ENCODE measurements at places on chromosomes 13 and 19.

GRCh38 chr13:74438901-74439300, 304.7 kb upstream of the KLF12 start:
- DNase-seq: no peak

- no peak for DNase-seq
These were observed 85.6 kb downstream of the RXFP2 start for GRCh38 chr13:31824705-31825517.

GRCh38 chr13:30241532-30241931, 65.8 kb downstream of the KATNAL1 start:
- DNase-seq: no peak

- DNase-seq: no peak
These were observed 6.2 kb upstream of the SDHAF1 start for GRCh38 chr19:35988824-35989223.

DNA sequence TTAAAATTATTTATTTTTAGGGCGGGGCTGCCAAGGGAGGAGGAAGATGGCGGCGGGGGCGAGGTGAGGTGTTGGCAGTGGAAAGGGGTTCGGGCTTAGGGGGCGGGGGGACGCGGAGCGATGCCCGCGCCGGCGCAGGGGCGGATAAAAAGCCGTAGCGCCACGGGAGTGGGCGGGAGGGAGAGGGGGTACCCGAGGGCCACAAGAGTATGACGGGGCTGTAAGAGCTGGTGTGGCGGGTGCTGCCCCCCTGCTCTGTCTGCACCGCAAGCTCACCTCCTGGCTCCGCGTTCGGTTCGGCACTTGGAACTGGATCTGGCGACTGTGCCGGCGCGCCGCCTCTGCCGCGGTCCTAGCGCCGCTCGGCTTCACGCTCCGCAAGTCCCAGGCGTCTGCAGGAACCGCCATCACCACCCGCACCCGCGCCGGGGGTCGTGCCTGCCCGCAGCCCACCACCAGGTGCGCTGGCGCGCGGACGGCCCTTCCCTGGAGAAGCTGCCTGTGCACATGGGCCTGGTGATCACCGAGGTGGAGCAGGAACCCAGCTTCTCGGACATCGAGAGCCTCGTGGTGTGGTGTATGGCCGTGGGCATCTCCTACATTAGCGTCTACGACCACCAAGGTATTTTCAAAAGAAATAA, 265.2 kb upstream of the SGCG start:
- DNase-seq: no peak

DNA sequence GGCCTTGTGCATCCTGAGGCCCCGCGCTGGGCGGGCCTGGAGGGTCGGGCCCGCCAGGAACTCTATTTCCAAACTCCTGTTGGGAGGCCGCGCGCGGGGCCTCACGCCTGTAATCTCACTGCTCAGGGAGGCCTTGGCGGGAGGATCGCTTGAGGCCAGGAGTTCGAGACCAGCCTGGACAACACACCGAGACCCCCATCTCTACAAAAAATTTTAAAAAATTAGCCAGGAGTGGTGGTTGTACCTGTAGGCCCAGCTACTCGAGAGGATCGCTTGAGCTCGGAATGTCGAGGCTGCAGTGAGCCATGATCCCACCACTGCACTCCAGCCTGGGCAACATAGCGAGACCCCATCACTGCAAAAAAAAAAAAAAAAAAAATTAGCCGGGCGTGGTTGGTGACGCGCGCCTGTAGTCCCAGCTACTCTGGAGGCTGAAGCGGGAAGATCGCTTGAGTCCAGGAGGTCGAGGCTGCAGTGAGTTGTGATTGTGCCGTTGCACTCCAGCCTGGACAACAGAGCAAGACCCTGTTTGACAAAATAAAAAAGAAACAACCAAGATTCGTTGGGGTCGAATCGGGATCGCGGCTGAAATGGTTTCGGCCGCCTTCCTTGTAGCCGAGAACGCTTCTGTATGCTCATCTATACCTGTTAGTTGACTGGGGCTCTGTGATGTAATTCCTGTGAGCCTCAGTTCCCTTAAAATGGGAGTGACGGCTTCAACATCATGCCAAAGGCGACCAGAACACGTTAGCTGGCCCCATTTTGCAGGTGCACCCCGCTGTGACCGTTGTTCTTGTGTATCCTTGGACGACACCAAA, 636 bp downstream of the SF3A2 start:
- no peak for DNase-seq

- no peak for DNase-seq
These were observed 730 bp upstream of the ABCC4 start for GRCh38 chr13:95301968-95302393.

GRCh38 chr13:47696674-47697073, 304.4 kb downstream of the SUCLA2 start:
- no peak for DNase-seq

GRCh38 chr13:78662467-78662866, 3.5 kb upstream of the OBI1 start:
- no peak for DNase-seq

DNA sequence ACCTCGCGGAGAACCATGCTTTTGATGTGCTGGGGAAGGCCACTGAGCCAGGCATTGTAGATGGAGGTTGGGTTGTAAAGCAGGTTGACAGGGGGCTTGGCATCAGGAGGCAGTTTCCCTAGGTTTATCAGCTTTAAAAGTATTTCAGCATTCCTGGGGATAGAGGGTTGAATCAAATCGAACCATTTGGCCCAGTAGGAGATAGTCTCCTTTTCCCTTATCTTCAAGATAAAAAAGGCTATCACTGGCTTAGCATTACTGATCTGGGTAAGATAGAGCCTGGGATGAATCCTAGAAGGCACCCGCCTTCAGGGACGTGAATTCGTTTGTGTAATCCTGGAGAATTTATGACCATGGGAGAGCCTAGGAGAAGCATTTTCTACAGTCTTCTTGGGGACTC, 30.6 kb downstream of the SLC6A16 start:
- no peak for DNase-seq

DNA sequence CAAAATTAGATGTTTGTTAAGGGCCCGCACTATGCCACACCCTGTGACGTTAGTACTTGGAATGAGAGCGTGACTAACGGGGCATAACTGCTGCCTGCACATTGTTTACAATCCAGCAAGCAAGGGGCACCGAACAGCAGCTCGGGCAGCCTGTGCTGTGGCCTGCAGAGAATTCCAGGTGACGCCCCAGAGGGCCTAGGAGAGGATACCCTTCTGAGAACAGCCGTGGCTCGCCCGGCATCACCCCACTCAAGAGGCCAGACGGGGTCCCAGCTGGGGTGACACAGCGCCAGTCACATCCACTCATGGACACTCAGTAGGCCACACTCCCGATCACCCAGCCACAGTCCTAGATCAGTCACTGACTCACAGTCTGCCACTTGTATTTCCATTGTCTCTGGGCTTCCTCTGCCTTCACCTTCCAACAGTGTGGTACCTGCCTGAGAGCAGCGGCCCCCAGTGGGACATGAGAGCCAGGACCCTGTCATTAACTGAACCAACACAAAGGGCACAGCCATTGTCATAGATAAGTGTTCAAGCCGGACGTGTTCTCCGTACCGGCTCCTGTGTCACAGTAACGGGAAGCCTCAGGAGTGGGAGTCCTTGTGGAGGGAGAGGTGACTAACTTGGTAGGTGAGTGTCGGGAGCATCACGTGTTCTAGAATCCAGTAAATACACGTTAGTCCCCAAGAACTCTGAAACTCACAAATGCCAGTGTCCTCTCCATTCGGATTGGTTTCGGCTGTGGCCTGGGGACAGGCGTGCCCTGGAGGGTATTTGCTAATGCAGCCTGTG, 7.5 kb downstream of the ZNF331 start:
- DNase-seq: no peak

DNA sequence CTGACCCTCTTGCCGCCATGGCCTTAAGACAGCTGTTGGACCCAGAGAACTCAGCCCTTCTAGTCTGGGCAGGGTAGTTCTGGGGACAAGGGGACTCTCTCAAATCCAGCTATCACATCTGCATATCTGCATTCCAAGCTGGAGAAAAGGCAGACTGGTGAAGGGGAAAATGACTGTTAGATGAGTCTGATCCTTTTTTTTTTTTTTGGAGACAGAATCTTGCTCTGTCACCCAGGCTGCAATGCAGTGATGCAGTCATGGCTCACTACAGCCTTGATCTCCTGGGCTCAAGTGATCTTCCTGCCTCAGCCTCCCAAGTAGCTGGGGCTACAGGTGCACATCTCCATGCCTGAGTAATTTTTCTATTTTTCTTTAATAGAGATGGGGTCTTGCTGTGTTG, 114.3 kb downstream of the SIPA1L3 start:
- no peak for DNase-seq

GRCh38 chr13:73248711-73249580, 190.1 kb downstream of the KLF5 start:
- no peak for DNase-seq

DNA sequence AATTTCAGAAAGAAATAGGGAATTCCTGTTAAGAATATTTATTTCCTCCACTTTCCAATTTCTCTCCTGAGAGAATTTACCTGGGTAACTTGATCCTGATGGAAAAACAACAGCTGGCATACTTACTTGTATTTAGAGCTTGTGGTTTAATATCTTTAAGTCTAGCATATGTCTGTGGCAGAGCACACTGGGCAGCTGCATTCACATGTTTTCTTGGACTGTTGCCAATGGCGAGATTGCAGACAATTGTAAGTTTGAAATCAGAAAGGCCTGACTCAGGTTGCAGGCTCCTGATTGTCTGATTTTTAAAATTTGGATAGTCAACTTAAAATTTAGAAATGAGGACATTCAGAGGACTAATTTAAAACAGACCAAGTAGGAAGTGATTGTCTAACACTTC, 66.9 kb downstream of the NHLRC3 start:
- DNase-seq: no peak

DNA sequence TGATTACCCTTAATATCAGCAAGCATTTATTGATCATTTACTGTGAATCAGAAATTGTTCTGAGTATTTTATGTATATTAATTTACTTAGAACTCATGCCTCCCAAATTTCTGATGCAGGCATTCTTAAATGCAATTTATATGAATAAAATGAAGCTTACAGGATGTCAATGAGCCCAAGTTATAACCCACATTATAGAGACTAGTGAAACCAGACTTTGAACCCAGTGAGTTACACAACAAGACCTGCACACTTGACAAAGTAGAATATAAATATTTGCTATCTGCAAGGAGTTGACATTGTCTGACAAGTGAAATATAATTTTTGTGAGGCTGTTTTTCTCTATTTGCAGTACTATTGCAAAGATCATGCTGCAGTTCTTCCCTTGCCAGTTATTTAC, 656.0 kb downstream of the GPC5 start:
- no peak for DNase-seq

- no peak for DNase-seq
These were observed 16.4 kb downstream of the FPR3 start for GRCh38 chr19:51811344-51811743.

DNA sequence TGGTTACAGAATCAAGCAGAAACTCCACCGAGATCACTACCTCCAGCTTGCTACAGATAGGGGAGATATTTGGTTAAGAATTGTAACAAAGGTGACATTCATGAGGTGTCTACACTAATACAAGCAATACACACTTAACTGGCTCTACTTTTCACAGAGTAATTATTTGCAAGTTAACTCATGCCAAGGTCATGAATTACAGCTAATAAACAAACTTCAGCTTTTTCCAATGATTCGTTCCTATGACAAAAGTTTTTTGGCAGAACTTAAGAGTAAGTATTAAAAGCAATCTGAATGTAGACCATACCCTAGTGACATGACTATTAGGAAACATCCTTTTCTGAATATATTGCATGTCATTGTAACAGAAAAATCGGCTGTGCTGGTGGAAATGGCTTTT, 72.1 kb downstream of the LHFPL6 start:
- no peak for DNase-seq

DNA sequence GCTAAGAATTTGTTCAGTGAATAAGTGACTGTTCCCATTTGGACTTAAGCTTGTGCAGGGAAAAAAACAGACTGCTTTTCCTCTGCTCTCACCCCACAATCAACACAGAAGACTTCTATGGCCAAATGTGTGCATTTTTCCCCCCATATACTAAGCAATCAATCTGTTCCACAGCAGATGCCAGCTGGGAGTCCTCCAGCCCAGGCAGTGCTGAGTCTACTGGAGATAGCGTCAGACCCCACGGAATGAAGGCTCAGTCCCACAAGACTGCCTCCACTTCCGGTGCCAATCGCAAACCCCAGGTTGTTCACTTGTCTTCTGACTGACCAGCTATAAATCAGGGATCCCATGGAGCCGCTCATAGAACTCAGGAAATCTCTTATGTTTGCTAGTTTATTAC, 69.5 kb upstream of the ANKRD10 start:
- DNase-seq: no peak

DNA sequence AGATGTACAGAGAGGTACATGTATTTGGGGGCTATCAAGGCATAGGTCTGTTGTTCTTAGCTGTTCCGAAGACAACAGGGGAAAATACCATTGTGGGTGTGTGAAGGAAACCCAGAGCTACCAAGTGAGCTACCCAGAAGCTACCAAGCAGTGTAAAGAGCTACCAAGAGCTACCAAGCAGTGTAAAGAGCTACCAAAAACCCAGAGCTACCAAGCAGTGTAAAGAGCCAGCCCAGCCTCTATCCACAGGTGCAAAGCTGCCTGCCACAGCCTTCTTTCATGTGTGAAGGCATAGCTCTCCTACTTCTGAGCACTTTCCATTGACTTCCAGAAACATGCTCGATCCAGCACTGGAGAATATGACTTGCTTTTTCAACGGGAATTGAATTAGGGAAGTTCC, 145.7 kb downstream of the AKAP11 start:
- DNase-seq: no peak

GRCh38 chr19:31337008-31337914, 12.0 kb downstream of the TSHZ3 start:
- DNase-seq: no peak

DNA sequence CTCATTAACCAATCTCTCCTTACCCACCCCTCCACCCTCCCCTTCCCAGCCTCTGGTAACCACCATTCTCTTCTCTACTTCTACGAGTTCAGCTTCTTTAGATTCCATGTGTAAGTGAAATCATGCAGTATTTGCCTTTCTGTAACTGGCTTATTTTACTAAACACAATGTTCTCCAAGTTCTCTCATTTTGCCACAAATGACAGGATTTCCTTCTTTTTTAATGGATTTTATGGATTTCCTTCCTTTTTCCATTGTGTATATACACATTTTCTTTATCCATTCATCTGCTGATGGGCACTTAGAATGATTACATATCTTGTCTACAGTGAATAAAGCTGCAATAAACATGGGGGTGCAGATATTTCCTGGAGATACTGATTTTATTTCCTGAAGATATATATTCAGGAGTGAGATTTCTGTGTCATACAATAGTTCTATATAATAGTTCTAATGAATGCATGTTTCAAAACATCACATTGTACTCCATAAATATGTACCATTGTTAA, 20.2 kb downstream of the KCTD12 start:
- no peak for DNase-seq

GRCh38 chr19:44452367-44452766, 4.1 kb upstream of the ZNF229 start:
- DNase-seq: no peak

All from fibroblast of skin of left biceps (primary cell).